ENCODE measurements at places on chromosomes 16 and 17.

DNA sequence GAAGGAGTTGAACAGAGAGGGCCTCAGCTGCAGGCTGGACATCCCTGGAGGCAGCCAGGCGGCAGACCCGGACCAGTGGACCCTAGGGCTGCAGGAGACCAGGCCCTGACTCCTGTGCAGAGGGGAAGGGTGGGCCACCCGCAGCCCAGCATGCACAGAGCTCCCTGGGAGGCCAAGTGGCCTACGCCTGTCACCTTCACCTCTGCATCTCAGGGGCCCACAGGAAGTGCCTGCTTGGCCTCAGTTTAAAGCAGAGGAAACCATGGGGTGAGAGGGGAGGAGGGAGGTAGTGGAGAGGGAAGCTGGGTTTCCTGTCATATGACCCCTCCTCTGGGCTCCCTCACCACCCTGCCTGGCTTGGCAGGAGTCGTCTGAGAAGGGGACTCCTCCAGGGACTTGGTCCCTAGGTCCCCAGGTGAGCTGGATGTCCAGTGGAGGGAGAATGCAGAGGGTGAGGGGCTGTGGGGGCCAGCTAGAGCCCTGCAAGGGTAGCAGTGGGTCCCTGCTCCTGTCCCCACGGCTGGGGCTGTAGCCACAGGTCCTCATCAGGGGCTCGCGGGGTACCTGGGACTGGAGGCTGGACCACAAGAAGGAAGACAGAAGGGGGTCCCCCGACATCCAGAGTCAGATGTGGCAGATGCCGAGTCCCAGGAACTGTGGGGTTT, at the start of gene TMC8:
TMC8 (plus strand) TSS at position 335 of the 665 bp plus-strand sequence. CDS start 818 bp downstream, outside the sequence.
- DNase-seq = no peak

DNA sequence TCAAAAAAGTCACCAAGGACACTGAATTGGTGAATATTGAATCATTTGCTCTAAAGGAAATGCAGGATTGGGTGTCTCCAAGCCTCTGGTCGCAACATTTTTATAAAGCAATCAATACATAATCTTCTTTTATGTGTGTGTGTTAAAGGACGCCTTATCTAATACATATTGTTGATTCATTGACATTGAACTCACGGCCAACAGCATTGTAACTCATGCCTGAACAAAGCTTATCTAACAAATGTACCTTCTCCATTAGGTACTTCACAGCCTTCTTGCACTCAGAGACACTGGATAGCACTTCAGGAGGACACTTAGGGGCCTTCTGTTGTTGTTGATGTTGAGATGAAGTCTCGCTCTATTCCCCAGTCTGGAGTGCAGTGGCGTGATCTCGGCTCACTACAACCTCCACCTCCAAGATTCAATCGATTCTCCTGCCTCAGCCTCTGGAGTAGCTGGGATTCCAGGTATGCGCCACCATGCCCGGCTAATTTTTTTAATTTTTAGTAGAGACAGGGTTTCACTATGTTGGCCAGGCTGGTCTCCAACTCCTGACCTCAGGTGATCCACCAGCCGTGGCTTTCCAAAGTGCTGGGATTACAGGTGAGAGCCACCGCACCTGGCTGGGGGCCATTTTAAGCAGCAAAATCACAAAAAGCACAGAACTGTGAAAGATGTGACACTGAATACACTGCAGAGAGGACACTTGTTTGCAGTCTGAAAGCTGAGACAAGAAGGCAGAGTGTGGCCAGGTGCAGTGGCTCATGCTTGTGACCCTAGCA, 13.2 kb upstream of the PDXDC1 start:
- no peak for DNase-seq

DNA sequence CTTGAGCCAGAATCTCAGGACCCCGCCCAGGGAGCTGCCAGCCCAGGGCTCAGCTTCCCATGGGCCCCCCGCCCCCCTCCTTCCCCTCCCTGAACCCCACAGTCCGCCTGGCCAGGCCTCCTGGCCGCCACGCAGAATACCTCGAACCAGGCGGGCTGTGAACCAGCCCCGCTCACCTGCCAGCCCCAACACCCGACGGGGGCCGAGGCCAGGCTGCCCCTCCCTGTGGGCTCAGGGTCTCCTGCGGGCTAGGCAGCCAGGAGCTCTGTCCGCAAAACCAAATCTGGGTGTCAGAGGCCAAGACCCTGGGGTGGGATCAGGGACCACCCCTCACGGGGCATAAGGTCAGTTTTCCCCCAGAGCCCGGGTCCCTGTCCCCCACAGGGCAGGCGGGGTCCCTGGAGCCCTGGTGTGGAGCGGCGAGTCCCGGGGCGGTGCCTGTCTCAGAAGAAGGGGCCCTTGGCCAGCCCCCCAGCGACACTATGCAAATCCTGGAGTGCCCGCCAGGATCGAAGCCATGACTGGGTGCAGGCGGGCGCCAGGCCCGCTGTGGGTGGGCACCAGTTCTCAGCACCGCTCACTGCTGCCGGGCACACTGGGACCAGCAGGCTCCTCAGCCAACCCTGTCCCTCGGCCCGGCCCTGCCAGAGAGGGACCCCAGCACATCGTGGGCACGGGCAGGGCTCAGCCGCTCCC, 6.4 kb upstream of the PRR35 start:
- DNase-seq = no peak

GRCh38 chr17:43857957-43858600, 11.1 kb downstream of the CD300LG start:
- DNase-seq = no peak

- DNase-seq = no peak
Observed at GRCh38 chr16:56263711-56264608, 72.7 kb downstream of the GNAO1 start.

Data from NCI-H1417 (cell line).